ENCODE measurements at places on chromosomes 16 and 17.

GRCh38 chr17:57604771-57605674, 140.1 kb downstream of the CCDC182 start:
- no peak for DNase-seq

- DNase-seq, result no peak
Measured at GRCh38 chr17:69228018-69228417, 606 bp downstream of the ABCA10 start.

DNA sequence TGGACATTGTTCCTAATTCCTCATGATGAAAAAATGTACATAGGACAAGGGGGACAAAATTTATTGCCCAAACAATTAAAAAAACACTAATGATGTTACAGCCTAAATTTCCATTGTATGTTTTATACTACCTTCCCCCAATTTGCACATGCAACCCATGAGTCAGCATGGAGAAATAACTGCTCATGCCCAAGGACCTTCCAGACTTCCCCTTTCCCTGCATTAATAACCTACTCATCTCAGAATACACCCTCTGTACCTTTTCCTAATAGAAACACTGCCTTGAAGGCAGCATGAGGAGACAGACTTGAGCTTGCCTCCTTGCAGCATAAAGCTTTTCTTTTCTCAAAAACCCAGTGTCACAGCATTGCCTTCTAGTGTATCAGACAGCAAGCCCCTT, 2402.8 kb downstream of the TP53TG3F start:
- no peak for DNase-seq

DNA sequence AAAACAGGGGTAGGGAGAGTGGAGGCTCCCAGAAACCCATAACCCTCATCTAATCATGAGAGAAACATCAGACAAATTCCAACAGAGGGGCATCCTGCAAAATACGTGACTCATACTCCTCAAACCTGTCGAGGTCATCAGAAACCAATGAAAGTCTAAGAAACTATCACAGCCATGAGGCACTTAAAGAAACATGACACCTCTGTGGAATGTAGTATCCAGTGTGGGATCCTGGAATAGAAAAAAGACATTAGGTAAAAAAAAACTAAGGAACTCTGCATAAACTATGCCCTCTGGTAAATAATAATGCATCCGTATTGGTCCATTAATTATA, 16.4 kb downstream of the CDH5 start:
- no peak for DNase-seq

- DNase-seq, result no peak
Measured at GRCh38 chr16:50717091-50717490, 23.7 kb downstream of the NOD2 start.

- no peak for DNase-seq
Measured at GRCh38 chr16:85227084-85227945, 115.0 kb upstream of the CIBAR2 start.

GRCh38 chr16:49424961-49425360, 51.4 kb downstream of the C16orf78 start:
- DNase-seq, result no peak

DNA sequence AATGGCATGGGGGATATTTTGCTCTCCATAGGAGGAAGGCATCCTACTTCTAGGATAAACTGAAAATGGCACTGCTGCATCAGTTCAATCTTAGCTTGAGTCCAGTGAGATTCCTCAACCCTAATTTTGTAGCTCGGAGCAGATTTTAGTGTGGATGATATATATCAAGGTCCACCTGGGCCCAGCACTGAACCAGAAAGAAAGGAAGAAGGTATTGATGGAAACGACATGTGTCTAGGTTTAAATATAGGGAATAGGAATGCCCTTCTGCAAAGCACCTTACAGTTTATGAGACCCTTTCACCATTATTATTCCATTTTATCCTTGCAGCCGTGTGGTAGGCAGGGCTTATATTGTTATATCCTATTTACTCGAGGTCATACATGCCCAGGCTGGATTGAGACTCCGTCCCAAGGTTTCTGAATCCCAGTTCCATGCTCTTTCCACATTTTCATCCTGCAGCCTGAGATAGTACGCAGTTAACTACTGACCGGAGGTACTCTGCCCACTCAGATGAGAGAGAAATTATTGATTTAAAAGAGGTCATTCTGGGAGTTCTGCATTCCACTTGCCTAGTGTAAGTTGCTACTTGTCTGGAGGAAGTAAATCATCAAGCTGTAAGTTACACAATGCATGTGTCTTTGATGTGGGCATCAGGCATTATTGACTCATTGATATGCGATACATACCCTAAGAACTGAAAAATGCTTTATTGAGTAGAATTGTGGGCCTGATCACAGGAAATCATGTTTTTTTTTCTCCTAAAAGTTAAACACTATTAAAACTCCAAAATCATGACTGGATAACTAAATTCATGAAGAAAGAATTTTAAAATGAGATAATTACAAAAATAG, 10.1 kb downstream of the KRT39 start:
- DNase-seq, result no peak

DNA sequence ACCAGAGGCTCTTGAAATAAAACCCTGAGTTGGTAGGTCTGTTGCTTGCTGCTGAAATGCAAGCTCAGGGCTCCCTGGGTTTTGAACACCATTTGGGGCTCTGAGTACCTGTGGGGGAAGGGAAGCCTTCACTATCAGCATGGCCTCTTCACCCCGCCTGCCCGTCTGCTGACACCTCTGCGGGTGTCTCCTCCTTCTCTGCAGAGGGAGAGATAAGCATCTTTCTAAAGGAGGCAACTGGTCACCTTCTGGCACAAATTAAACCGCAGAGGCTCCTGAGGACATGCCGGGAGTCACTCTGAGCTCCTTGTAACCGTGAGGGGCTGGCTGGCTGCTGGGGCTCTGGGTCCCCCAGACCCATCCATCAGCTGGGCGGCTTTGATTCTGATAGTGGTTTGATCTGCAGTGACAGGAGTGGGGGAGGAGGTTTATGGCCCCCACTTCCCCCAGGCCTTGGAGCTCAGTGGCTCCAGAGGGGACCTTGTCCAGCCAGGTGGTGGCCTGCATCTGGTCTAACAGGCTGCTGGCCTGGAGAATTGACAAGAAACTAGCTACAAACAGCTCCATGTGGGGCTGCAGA, 123.5 kb downstream of the IRF8 start:
- no peak for DNase-seq

GRCh38 chr17:49915670-49916069, 53.3 kb upstream of the DLX4 start:
- DNase-seq, result no peak

DNA sequence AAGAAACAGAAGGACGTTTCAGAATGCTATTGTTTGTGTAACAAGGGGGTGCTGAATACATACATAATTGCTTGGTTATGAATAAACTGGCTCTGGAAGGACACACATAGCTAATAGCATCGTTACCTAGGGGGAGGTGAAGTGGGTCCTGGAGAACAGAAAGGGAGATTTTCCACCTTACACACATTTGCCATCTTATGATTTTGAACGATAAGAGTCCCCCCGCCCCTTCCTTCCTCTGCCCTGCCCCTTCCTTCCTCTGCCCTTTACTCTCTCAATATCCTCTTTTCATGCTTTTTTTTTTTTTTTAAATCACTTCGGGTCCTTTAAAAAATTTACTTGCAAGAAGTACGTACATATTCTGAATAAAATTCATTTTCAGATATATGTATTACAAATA, 902 bp upstream of the DHRS7B start:
- no peak for DNase-seq

- no peak for DNase-seq
Measured at GRCh38 chr17:71149607-71150006, 971.2 kb upstream of the SOX9 start.

DNA sequence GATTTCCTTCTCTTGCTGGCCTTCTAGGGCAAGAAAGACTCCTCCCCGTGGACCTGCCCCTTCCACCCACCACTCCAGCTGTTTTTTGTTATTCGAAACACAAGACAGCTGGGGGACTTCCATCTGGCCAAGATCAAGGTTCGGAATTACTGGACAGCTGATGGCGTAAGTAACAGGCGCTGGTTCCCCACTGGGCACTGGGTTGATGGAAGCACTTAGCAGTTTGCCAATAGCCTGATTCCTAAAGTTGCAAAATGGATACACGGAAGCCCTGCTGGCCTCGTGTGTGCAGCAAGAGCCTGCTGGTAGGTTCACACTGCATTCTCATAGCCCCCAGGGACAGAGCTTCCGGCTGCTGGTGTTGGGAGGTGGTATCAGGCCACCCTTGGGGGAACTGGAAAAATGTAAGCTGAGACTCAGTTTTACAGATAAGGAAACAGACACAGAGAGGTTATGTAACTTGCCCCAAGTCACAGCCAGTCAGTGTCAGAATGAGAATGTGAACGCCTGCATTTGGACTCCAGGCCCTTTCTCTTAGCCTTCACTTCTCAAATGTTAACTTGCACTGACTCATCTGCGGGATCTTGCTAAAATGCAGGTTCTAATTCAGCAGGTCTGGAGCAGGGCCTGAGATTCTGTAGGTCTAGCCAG, 171.7 kb downstream of the KATNIP start:
- no peak for DNase-seq

DNA sequence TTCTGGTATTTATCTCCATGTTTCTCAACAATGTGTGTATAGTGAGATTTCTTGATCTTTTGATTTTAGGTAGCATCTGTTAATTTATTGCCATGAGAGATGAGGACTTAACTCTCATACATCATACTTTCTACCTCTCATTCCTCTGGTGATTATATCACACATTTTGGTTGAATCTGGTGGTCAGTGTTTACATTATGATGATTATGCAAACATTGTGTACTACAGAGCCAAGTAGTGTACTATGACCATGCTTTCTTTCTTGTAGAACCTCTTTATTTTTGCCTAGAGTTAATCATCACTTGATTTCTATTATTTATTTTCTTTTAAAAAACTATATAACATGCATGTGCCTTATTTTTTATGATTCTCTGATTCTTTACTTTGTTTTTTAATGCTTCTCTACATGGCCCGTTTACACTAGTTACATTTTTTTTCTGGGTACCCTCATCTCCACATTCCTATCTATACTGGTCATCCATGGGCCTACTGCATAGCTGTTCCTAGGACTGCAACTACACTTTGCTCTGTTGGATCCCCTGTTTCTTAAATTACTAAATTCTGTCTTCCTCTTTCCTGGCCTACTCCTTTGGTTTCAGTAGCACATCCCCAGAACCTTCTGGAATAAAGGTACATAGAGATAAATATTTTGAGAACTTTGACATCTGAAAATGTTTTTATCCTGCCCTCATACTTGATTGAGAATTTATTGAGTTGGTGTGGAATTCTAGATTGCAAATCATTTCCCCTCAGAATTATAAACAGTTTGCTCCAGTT, 63.0 kb upstream of the LRRC37A3 start:
- no peak for DNase-seq

DNA sequence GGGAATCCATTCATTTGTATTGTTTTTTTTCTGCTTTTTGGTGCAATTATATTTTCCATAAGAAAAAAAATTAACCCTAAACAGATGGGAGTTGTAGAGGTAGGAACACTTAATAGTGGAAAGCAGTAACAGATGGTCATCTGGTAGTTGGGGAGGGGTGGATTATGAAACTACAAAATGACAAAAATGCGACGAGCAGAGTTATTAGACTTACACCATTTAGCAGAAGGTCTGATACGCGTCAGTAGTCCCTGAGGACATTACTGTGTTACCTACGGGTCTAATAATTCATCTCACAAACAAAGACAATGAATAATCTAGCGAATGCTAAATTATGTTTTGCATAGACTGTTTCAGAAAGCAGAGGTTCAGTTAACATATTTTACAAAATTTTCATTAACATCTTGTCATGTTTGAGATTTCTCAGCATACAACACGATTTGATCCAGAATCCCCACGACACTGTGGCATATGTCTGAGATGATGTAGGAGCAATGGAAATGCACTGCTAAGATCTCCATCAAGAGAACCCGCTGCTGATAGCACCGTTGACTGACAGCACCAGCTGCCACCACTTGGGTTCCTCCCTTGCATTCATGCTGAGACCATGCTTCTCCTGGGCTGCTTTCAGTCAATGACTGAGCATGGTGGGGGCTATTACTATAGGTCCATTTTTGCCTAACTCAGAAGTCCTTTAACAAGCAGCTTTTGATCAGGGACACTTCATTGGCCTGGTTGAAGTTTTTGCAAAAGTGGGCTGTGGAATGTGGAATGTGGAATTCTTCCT, 182.2 kb upstream of the CPHXL start:
- DNase-seq, result no peak

- DNase-seq, result no peak
Measured at GRCh38 chr17:83196973-83197880, 117.8 kb downstream of the METRNL start.

- DNase-seq, result no peak
Measured at GRCh38 chr17:66578781-66579489, 256.0 kb upstream of the CACNG5 start.

DNA sequence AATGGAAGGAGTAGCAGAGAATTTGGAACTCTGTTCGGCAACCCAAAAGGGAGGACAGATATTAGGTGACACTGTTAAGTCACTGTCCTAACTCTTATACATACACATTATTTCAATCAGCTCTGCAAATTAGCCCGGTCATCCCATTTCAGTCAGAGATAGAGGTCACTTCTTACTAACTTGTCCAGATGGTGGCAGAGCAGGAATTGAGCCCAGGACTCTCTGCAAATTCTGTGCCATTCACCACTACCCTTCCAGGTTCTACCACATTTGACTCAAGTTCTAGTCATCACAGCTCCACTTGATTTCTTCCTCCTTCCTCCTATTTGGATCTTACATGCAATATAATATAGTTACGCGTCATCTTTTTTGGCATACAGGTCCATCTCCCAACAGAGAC, 35.9 kb upstream of the NUDT7 start:
- no peak for DNase-seq

DNA sequence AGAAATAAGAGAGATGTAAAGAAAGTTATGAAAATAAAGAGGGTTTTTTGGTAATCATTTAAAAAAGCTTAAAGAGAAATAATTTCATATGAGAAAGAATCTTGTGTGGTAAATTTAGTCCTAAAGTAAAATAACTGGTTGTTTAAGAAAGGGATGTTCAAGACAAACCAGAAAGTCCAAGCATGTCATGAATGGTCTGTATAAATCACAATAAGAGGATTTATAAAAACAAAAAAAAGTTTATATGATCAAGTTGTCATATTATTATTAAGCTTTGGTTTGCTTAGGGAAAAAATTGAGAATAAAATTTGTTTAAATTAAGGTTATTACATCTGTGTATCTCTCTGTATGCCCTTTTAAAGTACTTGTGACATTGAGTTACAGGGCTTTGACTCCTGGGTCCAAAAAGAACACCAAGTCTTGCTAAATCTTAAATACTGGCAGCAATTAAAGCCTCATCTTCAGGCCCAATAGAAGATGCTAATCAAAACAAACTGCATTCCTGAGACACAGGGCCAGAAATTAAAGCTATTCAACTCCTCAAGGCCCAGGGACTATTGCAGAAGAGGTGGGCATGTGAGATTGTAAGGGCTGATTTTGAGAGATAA, 15.6 kb upstream of the TRIM25 start:
- DNase-seq, result no peak

- no peak for DNase-seq
Measured at GRCh38 chr16:15031586-15031985, 24.3 kb downstream of the NTAN1 start.

- no peak for DNase-seq
Measured at GRCh38 chr16:83552228-83552627, 255.6 kb upstream of the HSBP1 start.

DNA sequence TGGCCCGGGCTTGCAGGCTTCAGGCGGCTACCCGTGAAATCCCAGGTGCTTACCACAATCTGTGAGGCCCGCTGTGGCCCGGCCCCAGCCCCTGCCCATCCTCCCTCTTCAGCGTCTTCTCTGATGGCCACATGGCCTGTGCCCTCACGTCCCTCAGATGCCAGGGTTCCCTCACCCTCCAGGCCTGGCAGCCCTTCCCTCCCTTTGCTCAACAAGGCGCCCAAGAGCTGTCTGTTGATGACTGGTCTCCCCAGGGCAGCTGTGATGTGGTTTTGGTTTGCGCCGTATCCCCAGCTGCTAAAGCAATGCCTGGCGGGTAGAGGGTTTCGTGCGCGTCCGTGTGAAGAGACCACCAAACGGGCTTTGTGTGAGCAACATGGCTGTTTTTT, 35.1 kb downstream of the PMM2 start:
- no peak for DNase-seq
